ENCODE measurements at places on chromosomes 6 and 20.

DNA sequence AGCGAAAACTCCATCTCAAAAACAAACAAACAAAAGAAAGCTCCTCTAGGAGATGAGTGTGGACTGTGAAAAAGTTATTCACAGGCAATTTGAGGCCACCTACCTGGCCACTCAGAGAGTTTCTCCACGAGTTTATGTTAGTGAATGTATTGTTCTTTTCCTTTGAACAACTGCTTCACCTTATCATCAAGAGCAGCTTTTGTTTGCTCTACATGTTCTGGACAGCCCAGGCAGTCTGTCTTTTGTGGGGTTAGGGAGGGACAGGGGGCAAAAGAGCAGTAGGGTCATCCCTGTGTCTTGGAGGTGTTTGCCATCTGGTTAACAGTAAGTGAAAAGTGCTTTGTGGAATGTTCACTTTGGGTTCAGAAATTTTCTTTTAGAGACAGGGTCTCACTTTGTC lies 8.0 kb downstream of the CASS4 start:
- no peak for DNase-seq

DNA sequence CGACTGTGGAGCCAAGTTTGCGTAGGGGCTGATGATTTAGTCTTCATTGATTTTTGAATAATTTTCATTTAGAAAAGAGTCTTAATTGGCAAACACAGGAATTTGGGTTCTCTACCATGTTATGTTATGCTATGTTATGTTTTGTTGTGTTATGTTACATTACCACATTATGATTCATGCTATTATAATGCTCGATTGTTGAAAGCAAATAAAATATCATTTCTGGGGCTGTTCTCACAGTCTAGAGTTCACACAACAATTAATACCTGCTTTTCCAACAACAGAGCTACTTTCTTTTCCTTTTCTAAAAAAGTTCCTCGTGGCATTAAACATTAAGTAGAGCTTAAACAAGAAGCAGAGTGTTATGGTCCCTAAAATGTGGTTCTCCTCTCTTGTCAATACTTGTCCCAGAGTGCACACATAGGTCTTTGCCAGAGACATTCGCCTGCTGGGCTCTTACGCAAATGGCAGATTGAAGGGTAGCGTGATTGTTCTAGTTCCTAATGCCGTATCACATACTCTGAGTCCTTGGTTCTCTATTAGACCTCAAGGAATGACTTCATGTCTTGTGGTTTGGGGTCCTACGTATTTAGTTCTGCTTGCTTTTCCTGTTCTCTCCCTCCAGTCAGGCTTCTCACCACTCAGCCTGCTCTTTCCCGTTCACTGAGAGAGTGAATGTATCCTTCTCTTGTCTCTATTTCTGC lies 370.3 kb downstream of the CD109 start:
- no peak for DNase-seq

- DNase-seq: no peak
These were observed 7.2 kb downstream of the AGPAT4 start for GRCh38 chr6:161266513-161267230.

GRCh38 chr6:42158631-42159030 lies 14.5 kb upstream of the GUCA1A start:
- DNase-seq: no peak

DNA sequence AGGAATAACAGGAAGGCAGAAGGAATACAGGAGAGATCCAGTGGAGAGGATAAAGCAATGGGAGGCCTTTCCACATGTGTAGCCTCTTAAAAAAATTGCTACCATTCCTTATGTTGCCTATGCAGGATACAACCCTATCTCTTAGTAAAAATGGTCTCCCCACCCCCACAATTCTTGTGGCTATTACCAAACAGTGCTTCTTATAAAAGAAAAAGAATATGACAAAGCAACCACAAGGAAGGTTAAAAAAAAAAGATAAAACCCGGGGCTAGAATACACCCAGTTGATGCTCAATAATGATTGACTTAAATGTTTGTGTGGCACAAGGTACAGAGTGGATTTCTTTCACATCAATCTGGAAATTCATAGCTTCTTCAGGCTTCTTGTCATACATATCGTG lies 250.9 kb downstream of the HIVEP2 start:
- DNase-seq: no peak

GRCh38 chr20:17499041-17499440 lies 32.1 kb downstream of the BFSP1 start:
- no peak for DNase-seq

- DNase-seq: no peak
These were observed 794.6 kb downstream of the TFAP2A start for GRCh38 chr6:9620263-9620662.

- DNase-seq: no peak
These were observed 593.5 kb upstream of the ARID1B start for GRCh38 chr6:156183678-156184077.

GRCh38 chr6:139753198-139753861 lies 378.9 kb upstream of the CITED2 start:
- no peak for DNase-seq

DNA sequence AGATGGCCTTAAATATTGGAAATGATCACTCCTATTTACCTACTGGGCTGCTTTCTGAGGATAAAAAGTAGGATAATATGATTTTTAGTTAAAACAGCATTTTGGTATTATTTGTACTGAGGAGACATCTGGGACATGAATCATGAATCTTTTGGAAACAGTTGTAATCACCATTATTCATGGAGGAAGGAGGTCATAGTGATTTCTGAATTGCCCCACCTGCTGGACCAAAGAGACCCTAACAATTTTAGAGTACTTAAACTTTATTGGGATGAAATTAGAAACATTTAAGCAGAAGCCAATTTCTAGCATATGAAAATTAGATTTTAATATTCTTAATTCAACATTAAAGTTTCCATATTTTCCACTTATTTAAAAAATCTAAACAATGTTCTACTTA lies 108.4 kb upstream of the SIM1 start:
- DNase-seq: no peak

DNA sequence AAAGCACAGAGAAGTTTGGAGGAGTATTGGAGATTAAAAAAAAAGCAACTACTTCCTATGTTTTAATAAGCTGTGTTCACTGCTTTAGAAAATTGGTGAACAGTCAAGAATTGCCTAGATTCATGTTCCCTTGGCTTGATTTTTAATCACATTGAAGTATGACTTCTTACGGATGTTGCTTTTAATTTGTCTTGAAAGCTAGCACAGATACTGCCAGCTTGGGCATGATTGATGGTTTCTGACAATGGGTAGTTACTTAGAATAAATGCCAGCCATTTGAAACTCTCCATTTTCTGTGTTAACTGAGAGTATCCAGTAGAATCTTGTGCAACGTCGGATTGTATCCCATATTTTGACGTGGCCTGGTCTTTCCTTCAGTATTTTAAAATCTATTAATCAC lies 178.0 kb downstream of the DTNBP1 start:
- no peak for DNase-seq

GRCh38 chr6:39428816-39429215 lies 106.3 kb upstream of the KCNK16 start:
- no peak for DNase-seq

DNA sequence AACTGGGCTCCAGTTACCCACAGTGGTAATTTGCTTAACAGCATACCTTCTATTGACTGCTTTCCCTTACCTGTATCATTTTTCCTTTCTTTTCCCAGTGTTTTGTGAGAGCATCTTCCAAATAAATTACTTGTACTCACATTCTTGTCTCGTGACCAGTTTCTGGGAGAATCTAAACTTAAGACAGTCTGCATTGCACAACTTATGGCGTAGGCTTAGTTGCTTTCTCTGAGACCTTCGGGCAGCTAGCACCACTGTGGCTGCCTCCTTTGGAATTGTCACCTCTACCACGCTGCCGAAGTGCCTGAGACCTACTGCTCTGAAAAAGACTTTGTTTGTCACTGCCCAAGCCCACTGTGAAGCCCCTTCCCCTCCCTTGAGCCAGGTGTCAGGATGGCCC lies 188.1 kb upstream of the BMP2 start:
- no peak for DNase-seq

- no peak for DNase-seq
These were observed 1293.3 kb downstream of the EPHA7 start for GRCh38 chr6:92126088-92126487.

- no peak for DNase-seq
These were observed 30.4 kb downstream of the SCAF8 start for GRCh38 chr6:154763650-154764049.

DNA sequence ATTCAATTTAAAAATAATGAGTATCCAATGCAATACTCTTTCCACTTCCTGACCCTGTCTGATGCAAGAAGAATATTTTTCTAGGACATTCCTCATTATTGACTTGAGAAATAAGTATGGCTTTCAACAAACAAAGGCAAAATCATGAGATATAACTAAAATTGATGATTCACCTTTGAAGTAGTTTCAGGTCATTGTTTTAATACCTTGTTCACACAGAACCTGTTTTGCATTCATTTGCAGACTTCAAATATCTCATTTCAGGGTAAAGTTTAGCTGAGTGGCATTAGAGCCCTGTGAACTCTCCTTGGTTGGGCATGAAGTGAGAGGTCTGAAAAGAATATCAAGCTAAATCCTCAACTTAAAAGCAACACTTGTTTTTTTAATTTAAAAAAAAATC lies 309.2 kb downstream of the NRN1 start:
- DNase-seq: no peak

DNA sequence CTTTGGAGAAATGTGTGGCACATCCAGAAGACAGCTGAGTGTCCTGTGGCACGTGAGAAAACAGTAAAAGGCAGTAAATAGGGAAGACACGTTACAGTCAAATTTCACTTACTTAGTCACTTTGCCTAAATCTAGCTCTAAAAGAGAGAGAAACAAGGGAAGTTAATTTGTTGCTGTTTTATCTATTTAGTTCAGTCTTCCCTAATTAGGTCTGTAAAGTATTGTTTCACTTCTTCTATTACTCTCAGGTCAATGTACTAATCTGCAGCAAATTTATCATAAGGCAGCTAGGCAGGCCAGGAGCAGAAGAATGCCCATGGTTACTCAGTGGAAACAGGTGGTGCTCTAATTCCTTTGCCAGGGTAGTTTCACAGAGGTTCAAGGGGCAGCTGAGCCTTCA lies 124.3 kb upstream of the CNR1 start:
- DNase-seq: no peak

- no peak for DNase-seq
These were observed 2.1 kb downstream of the MYLIP start for GRCh38 chr6:16130932-16131387.

DNA sequence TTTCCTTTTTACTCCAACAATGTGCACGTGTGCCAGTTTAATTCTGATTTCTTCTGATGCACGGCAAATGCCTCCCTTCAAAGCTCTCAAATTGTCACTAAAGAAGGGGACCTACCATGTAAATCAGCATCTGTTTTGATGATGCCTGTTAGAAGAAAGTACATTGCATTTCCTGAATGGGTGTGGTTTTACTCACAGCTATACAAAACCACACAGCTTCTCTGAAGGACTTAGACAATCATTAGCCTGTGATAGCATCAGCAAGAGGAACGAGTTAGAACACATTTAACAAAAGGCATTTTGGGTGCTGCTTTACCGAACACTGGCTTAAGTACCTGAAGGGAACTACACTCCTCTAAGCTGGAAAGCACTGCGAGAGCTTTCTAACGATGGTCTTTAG lies 109.4 kb downstream of the ATXN1 start:
- no peak for DNase-seq
